ENCODE measurements at places on chromosomes 5 and 9.

GRCh38 chr9:137986268-137987099 is 108.9 kb downstream of the CACNA1B start:
- no peak for DNase-seq

- no peak for DNase-seq
Measured at GRCh38 chr5:136457390-136458013, 92.2 kb upstream of the TRPC7 start.

DNA sequence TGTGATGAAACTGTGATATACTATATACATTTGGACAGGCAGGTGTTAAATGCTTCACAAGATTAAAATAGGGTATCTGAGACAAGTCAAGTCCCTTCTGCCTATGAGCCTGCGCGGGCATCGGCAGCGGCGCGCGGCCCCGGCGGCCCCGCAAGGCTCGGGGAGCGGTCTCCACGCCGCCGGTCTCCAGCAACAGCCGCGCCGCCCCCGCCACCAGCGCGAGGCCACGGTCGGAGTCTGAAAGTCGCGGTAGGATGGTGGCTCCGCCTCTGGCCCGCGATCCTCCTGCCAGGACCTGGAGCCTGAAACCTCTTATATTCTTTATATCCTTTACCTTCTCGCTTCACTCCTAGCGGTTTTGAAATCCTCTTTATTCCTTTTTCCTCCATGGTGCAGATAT is 99.4 kb downstream of the INSL6 start:
- DNase-seq = no peak

DNA sequence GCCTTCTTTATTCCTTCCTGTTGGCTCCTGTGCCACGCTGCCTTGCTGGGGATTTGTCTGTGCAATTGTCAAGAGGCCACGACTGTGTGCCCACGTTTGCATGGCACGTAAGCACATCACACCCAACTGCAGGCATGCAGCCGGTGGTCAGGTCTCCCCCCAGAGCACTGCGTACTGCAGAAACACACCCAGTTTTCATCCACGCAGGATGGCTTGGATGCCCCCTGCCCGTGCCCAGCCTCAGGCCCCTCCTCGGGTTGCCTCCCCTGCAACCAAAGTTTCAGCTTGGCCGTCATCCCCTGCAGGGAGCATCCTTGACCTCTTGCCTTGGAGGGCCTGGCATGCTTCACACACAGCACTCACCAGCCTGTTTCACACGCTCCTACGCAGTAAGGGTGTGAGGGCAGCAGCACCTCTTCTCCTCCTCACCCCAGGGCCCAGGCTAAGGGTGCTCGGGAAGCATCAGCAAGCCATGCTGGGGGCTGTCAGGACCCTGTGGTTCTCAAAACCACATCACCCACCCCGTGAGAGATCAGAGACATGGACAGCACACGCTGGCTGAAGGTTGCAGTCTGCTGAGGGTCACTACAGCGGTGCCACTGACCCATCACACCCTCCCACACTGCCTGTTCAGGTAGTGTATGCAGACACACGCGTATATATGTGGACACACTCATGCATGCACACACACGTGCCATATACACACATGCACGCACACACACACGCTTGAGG is 3.1 kb downstream of the MRPL36 start:
- DNase-seq = no peak

DNA sequence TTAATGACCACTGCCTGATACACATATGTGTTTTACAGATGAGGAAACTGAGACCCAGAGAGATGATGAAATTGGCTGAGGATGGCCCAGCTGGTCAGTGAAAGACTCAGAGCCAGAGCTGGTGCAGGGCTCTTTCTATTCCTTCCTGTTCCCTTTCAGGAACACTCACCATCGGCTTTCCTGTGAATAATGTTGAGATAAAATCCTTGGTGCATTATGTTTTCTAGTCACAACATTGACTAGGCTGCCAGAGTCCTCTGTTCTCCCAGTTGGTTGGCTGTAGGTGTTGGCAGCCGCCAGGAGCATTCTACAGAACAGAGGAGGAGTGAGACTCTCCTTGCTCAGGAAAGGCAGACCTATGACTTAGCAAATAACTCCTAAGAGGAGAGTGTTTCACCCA is 14.8 kb downstream of the TGFBI start:
- no peak for DNase-seq

DNA sequence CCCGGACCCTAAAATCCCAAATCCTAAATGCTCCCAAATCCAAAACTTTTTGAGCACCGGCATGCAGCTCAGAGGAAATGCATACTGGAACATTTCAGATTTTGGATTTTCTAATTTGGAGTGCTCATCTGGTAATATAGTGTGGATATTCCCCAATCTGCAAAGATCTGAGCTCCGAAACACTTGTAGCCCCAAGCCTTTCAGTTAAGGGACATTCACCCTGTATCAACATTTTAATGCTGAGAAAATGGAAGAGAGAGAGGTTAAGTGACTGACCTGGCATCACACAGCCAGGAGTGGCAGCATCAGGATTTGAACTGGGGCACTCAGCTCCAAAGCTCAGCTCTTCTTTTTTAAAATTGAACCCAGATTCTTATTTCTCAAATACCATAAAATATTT is 30.7 kb downstream of the QRFP start:
- no peak for DNase-seq

GRCh38 chr5:116614603-116614920 is 39.9 kb upstream of the SEMA6A start:
- DNase-seq = no peak

Data from HEK293T (cell line).